ENCODE measurements at places on chromosomes 12 and 14.

- peak; percentile 63 for DNase-seq
Observed at GRCh38 chr12:49043856-49044258, 16.7 kb downstream of the KMT2D start.

GRCh38 chr12:127485528-127485927, 781.4 kb upstream of the TMEM132C start:
- peak; percentile 16 for DNase-seq

DNA sequence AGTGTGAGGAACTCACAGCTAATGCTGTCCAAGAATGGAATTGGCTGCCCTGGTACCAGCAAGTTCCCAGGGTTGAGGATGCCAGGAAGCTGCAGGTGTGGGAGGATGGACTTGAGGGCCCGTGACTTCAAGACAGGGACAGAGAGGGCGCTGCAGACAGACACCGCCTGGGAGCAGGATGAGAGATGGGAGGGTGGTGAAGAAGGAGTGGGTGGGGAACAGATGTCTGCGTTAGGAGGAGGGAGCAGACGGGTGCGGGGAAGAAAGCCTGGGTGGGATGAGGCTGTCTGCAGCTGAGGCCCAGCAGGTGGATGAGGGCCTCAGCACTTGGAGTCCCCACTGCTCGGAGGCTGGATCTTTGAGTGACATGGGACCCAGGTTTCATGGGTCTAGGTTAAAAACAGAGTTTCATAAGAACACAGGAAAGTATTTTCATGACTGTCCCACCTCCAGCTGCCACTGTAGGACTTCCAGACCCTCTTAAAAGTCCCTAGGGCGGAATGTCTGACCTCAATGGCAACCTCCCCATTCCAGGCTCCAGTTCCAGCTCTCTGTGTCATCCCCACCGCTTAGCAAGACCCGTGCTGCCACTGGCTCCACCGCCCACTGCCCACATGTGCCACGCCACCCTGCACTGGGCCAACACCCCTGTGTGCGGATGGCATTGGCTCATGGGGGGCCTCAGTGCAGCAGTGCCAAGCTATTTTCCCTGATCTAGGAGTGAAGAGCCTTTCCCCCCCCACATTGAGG, 70.3 kb upstream of the SCN8A start:
- DNase-seq, result no peak

DNA sequence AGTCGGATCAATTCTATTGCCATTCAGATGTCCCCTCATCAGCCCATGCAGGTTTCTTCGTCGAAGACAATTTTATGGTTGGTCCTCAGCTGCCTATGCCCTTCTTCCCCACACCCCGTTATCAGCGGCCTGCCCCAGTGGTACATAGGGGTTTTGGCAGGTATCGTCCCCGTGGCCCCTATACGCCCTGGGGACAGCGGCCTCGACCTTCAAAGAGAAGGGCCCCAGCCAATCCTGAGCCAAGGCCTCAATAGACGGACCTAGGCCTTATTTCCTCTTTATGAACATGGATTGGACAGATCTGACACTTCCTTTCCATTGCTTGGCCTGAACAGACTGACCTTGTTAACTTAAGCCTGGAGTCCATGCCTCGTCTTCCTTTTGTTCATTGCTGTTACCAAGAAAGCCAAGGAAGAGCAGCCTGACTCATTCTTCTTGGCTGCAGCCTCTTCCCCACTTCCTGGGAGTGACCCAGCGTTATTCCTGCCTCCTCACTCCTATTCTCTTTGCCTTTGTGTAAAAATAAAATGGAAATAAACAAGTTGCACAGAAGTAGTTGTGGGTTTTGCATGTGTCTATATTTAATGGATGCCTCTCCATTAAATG, 156.5 kb upstream of the AMIGO2 start:
- no peak for DNase-seq

GRCh38 chr12:6771509-6772330, 600 bp upstream of the LAG3 start:
- no peak for DNase-seq

GRCh38 chr12:89924191-89924590, 215.6 kb upstream of the ATP2B1 start:
- DNase-seq, result no peak

GRCh38 chr12:130097798-130098255, 64.4 kb upstream of the FZD10 start:
- DNase-seq, result no peak

DNA sequence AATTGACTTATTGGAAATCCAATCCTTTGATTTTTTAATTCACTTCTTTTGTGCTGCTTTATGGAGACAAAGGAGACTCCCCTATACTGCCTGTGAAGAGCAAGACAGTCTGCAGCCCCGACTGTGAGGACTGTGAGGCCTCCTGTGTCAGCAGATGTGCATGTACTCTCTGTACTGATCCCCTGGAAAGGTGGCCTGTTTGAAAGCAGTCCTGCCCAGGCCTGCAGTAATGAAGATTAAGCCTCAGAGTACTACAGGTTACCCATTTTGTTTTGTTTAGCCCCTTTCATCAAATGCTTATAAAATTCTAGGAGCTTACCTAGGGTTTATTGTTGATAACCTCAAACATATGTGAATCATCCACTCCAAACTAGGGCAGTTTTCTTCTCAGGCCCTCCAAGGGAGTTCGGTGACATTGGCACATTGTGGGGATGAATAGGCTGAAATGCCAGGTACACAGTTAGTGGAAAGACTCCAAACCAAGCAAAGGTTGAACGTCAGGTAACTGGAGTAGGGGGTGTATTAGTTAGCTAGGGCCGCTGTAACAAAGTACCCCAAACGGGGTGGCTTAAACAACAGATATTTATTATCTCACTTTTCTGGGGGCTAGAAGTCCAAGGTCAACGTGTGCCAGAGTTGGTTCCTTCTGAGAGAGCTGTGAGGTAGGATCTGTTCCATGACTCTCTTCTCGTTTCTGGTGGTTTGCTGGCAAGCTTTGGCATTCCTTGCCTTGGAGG, 208.7 kb upstream of the BCL2L14 start:
- DNase-seq, result no peak

DNA sequence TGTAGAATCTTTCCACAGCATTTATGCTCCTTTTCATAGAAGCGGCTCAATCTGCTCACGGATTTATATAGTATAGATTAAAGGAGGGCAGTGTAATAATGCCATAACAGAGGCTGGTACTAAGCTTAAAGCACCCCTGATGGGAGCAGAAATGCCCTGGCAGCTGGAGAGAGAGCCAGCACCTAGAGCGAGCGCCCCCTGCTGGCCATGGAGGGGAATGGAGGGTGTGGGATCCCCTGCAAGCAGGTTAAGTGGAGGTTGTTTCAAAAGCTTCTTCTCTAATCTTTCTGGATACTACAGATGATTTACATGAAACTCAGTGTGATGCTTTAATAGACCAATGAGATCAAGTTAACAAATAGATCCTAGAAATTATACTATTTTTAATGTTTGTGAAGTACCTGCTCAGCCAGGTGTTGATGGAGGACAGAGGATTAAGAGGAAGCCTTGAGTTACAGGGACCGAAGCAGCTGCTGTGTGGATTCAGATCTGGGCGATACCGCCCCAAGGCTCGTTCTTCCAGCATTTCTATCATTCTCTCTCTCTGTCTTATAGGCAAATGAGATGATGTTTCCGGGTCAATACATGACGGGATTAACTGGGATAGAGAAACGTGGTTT, 1519.3 kb upstream of the TMEM132C start:
- peak; percentile 41 for DNase-seq

DNA sequence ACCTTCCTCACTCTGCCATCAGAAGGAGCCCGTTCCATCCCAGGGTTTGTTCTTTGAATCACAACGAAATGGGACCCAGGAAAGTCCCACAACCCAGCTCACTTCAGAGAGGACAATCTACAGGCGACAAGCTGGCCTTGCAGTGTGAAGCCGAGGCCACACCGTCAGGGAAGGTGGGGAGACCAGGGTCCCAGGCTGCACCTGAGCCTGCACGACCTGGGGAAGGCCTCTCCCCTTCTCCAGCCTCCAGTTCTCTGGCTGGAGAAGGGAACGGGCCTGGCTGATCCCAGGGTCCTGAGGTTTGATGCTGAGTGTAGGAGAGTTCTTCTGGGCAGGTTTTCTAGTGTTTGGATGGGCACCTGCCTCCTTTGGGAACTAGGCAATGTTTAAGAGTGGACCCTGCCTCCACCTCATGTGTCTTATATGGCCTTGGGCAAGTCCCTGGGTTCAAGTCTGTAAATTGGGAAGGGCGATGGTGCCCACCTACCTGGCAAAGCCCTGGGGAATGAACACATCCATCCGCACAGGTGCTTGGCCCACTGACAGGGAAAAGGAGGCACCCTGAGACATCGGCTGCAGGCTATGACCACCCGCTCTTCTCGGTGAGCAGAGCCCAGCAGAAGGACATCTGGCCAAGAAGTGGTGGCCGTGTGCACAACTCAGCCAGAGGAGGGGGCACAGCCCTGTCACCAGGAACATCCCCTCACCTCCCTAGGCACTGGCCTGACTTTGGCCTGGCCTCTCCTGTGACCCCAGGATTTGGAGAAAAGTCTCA, 77.9 kb upstream of the BCL11B start:
- no peak for DNase-seq

DNA sequence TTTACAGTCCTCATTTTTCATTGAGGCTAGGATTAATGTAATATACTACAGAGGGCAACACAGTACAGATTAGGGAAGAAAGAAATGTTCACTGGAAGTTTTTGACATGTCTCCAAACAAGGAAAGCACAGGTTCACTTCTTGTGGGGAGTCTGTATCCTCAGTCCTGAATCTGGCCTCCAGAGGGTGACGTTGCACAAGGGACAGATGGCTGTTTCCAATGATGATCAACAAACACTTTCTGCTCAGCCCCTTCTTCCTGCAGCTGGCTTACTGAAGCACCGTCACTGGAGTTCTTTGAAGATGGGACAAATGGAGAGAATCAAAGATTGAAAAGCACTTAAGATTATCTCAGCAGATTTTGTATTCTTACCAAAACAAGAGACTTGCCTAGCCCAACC, 123.3 kb upstream of the OR4E1 start:
- DNase-seq, result no peak

DNA sequence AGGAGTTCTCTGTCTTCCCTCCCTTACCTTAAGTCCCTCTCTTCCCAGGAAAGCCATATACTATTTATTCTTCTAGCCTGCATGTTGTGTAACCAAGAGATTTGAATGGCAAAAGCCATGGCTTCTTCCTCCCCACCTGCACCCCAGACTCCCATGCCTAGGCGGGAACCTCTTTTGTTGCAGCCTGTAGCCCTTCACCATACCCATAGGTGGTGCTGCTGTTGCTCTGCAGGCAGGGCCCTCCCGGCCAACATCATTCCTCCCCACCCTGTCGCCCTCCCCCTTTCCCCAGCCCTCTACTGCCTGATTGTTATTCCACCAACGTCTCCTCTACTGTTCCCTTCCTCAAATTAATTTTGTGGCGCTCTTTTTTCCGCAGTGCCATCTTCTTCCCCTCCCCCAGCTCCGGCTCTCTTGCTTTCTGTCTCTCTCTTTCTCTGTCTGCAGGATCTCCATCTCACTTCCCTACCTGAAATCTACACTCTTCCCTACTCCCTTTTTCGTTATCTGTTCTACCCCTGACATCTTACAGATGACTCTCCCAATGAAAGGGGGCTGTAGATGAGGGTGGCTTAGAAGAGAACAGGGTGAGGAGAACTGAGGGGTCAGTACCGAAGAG, 13.8 kb downstream of the NGDN start:
- no peak for DNase-seq

DNA sequence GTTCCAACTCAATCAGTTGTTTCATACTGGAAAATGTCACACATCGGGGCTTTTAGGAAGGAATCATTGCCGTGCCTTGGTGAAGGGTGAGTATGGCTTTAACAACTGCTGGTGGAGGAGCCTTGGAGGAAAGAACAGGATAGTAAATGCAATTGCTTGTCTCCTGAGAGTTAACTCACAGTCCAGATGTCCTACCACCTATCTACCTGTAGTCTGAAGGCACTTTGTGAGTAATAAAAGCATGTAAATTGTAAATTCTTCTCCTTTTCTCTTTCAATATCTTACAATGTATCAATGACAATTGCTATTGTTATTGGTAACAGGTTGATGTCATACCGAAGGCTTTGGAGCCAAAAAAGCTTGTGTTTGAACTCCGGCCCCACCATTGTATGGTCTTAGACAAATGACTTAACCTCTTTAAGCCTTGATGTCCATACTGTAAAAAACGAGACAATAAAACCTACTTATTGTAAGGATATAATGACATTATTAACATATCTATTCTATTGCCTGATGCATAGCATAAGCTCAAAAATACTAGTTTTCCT, 397.4 kb downstream of the ADAMTS20 start:
- DNase-seq, result no peak

DNA sequence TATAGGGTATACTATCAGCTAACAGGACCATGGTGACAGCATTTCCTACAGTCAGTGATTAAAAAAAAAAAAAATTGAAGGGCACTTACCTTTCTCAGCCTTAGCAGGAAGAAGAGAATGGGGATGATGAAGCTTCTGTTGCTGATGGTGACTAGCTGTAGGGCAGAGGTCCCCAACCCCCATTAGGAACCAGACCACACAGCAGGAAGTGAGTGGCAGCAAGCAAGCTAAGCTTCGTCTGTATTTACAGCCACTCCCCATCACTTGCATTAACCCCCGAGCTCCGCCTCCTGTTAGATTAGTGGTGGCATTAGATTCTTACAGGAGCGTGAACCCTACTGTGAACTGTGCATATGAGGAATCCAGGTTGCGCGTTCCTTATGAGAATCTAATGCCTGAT, 91.3 kb upstream of the USP44 start:
- DNase-seq, result no peak

GRCh38 chr12:92696216-92696615, 6.6 kb upstream of the PLEKHG7 start:
- no peak for DNase-seq

- DNase-seq, result no peak
Observed at GRCh38 chr14:94921456-94921855, 151.5 kb upstream of the GSC start.

DNA sequence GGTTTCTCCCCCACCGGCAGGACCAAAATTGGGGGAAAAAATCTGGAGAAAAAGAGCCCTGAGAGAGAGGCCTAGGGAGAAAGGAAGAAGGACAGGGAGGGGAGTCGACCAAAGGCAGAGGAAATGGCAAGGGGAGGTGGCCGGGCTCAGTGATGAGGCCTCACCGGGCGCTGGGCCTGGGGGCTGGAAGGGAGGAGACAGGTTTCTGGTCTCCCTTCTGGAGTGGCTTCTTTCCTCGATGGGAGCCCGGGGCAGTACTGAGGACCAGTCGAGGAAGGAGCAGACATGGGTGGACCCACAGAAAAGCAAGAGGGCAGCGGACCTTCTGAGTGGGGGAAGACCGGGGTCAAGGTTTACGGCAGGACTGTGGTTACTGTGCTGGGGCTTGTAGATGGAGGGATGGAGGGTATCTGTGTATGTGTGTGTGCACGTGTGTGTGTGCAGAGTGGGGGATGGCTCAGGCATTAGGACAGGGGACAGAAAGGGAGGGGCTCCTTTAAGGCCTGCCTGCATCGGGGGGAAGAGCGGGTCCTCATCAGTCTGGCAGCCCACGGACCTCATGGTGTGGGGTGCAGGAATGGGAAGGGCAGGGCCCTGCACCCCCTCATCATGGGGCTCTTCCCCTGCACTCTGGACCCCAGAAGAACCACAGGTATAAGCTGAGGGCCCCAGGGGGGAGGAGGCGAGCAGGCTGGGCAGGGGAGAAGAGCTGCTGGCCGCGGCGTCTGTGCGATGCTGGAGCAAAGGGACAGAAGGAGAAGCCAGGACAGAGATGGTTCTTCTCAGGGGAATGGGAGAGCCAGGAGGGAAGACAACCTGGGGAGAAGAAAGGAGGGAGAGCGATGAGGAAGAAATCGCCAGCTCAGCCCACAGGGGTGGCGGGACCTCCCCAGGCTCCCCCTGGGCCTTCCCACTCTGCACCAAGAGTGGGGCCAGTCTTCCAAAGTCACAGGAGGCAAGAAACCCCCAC, 15.1 kb upstream of the RPLP0 start:
- DNase-seq, result no peak

Data from T-helper 1 cell (primary cell).